Body of pancreas (tissue), 4 donors: ENCODE measurements at places on chromosomes 6 and 20. TPM values are rescaled to one million over a fixed set of nuclear protein-coding genes. Genes with fewer than 3 reads are reported as not detected.

The FOXS1 gene
- total RNA-seq = 3.0 TPM

The TRIM31 gene
- 0.26 TPM for total RNA-seq

The FAM209B gene
- not detected for total RNA-seq

The SYNDIG1 gene
- total RNA-seq = not detected

The BPIFA1 gene
- total RNA-seq = not detected

The IRF4 gene
- not detected for total RNA-seq

The OR2J3 gene
- not detected for total RNA-seq

DNA sequence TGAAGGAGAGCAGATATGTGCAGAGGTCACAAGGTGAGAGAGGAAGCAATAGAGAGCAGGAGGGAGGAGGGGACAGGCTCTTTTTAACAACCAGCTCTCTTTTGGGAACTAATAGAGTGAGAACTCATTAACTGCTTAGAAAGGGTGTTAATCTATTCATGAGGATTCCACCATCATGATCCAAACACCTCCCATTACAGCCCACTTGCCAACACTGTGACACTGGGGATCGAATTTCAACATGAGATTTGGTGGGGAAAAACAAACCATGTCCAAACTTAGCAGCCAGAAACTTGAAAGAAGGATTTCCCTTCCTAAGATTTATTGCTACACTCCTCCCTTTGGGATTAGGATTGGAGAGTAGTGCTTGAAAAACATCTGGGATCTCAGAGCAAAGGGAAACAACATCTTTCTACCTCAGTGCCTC, 135.5 kb upstream of the PLCB4 start:
- no peaks in the 10 kb centered on the region for H3K27me3 ChIP-seq
- no peak overlapping the region for H3K27ac ChIP-seq
- H3K4me3 ChIP-seq = no peak overlapping the region
- no peak for DNase-seq
- H3K36me3 ChIP-seq = no peaks in the 10 kb centered on the region
- H3K4me1 ChIP-seq = no peaks in the 10 kb centered on the region

DNA sequence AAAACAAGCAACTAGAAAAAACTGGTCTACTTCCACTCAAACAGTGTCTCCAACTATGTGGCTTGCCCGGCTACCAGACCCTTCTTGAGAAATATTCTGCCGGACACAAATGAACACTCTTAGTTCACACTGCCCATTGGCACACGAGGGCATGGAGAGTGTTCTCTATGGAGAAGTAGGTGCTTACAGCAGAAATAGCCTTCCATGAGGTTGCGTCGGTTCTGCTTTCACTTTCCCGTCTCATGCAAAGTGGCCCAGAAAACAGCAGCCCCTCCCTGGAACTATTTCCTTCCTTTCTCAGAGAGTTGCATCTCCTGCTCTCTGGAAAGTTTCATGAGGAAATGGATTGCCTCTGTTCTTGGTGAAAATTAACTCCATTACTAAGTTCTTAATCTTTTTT, 9.5 kb upstream of the HLA-DOA start:
- no peak overlapping the region for H3K4me3 ChIP-seq
- H3K4me1 ChIP-seq = peaks cover 38% of the 10 kb centered on the region
- H3K27me3 ChIP-seq = no peaks in the 10 kb centered on the region
- no peaks in the 10 kb centered on the region for H3K36me3 ChIP-seq
- peak; percentile 72 for DNase-seq

- H3K4me3 ChIP-seq = no peak overlapping the region
- DNase-seq = no peak
- H3K4me1 ChIP-seq = no peaks in the 10 kb centered on the region
- no peaks in the 10 kb centered on the region for H3K36me3 ChIP-seq
- H3K27ac ChIP-seq = no peak overlapping the region
Observed at GRCh38 chr6:127762284-127762683, 138.6 kb downstream of the THEMIS start.

GRCh38 chr6:83536034-83536646, 23.8 kb downstream of the PRSS35 start:
- peak; percentile 61 for DNase-seq
- H3K4me1 ChIP-seq = peaks cover 6% of the 10 kb centered on the region
- no peaks in the 10 kb centered on the region for H3K36me3 ChIP-seq
- no peak overlapping the region for H3K27ac ChIP-seq
- no peaks in the 10 kb centered on the region for H3K27me3 ChIP-seq
- H3K4me3 ChIP-seq = no peak overlapping the region
